ENCODE measurements at places on chromosomes 13 and 19.

DNA sequence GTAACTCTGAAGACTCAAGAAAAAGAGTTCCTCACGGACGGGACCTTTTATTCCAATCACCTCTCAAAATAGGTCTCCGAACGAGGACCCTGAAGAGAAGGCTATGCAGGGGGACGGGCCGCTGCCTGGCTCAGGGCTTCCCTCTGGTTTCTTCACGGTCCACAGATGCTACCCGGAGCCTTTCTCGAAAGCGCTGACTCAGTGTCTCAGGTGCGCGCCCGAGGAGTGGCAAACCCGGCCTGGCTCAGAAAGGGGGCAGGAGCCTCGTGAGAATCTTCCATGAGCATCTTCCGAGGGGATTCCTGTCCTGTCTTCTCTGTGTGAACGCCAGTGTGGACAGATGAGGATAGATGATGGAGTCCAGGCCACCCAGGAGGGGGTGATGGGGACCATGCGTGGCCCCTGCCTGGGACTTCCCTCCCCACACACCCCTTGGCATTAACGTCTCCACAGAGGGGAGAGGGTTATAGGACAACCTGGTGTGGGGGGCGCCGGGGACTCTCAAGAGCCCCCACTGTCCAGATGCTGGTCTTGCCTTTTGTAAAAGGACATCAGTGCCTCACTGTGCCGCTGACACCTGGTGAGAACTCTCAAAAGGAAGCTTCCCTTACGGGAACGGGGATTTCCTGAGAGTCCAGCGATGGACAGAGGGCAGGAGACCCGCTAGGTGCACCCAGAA, 16.5 kb downstream of the LSM4 start:
- no peak for DNase-seq

DNA sequence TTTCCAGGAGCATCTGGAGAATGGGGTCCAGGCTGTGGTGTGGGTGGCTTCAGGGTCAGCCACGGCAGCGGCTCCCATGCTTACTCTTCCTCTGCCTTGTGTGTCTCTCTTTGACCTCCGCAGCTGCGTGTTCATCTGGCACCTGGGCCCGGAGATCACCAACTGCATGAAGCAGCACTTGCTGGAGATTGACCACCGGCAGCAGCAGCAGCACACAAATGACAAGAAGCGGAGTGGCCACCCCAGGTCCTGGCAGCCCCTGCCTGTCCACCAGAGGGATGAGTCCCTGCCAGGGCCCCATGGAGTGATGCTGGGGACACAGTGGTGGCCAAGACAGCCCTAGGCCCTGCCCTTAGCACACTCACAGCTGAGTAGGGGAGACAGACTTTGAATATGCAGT, 18.4 kb upstream of the OVOL3 start:
- no peak for DNase-seq

DNA sequence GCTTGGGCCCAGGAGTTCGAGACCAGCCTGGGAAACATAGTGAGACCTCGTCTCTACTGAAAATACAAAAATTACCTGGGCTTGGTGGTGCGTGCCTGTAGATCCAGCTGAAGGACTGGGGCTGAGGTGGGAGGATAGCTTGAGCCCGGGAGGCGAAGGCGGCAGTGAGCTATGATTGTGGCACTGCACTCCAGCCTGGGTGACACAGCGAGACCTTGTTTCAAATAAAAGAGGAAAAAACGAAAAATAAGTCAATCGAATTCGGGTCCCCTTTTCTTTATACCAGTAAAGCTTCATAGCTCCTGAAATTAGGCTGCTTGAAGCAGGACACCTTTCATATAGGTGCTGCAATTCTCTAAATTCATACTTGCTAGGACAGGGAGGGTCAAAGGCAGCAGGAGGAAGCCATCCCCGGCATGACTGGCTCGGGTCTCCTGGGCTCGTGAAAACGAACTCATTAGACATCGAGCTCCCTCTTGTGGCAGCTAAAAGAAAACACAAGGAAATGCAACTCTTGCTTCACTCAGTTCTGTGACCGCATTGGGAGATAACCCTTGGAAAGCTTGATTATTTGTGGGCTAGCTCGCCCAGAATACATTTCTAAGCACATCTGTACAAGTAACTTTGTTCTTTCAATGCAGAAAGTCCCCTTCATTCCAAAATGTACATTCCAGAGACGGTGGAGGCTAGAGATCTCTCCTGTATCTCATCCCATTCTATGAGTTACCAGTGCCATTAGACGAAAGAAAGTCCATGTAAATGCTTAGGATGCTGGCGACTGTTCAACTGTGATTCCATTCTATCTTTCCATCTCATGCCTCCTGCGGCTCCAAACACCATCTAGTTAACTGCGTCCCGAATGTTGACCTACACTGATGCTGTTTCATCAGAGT, 16.8 kb downstream of the FPR2 start:
- DNase-seq, result no peak

DNA sequence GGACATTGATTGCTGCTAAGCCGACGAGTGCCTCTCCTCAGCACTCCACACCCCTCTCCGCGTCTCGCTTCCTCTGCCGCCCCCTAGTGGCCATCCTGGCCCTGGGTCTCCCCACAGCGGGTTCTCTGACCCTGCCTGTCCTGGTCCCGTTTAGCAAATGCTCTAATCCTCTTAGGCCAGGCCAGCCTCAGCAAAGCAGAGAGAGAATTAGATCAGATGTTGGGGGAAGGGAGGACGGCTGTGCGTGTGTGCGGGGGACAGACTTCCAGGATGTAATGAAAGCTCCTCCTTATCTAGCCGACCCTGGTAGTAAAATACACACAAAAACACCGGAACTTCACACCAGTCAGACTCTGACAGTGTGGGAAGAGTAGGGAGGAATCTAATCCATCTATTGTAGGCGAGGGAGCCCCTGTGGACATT, 4.5 kb downstream of the TPRX2 start:
- DNase-seq, result peak; percentile 76

DNA sequence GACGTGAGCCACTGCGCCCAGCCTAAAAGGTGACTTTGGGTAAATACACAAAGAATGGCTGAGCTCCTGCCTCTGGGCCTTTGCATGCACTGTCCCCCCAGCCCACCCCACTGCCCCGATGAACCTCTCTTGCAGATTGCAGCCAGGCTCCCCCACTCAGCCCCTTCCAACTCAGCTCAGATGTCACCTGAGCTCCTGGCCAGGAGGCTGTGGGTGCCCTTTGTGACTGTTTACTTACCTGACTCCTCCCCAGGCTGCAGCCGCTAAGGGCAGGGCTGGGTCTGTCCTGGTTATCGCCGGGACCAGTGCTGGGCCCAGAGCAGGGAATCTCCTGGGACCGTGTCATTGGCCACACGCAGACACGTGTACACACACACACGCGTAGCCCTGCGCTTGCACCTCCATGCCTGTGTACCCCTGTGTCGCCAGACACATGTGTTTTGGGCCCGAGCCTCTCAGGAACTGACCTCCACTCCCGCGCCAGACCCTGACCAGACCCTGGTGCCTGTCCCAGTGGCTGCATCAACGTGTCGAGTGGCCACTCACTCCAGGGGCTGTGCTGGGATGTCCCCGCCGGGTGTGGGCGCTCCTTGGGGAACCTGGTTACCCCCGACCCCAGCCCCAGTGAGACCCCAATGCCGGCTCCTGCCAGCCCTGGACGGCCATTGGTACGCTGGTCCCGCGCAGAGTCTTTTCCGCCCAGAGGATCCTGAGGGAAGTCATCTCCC, 18.7 kb downstream of the EFNA2 start:
- no peak for DNase-seq
